Omental fat pad (tissue), 4 donors: ENCODE measurements at places on chromosomes 6 and 20. TPM values are rescaled to one million over a fixed set of nuclear protein-coding genes. Genes with fewer than 3 reads are reported as not detected.

The ATP9A gene
- total RNA-seq = 62.6 TPM

The ISM1 gene
- 1.6 TPM for total RNA-seq

The FOXO3 gene
- total RNA-seq = 111 TPM

- no peak for DNase-seq
These were observed 47.3 kb upstream of the STXBP5 start for GRCh38 chr6:147156799-147157382.

DNA sequence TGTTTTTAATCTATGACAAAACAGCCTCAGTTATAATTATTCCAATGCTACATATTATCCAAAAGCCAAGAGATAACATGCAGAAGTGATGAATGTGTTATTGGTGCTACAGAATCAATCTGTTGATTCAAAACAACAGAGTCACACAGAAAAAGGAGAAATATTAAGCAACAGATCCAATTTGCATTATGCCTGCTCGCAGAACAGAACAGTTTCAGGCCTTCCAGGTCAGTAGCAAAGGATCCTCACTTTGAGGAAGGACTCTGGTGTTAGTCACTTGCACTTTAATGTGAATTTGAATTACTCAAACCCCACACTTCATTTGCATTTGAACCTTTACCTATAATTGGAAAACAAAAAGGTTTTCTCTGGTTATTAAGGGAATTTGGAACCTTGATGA lies 198.6 kb upstream of the NT5E start:
- DNase-seq = no peak
